ENCODE measurements at places on chromosomes 2 and 18.

GRCh38 chr2:221346411-221346810 is 225.7 kb downstream of the EPHA4 start:
- no peak for DNase-seq

- no peak for DNase-seq
Observed at GRCh38 chr2:170277951-170278350, 100.0 kb downstream of the MYO3B start.

GRCh38 chr2:134461511-134461910 is 207.6 kb downstream of the MGAT5 start:
- no peak for DNase-seq

DNA sequence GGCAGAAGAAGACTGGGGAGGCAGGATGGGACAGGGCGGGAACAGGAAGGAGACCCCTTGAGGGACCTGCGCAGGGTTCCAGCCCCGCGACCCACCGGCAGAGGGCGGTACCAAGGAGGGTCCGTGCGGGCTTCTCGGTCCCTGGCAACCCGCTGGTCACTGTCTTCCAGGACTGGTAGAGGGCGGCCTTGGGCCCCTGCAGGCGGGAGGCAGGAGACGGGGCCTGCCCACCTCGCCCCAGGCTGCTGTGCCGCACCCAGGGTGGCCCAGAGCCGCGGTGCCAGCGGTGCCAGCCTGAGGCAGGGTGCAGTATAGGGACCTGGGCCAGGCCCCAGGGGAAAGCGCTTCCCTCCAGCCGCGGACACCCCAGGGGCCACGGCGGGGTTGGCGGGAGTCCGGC is 34.5 kb downstream of the NEURL3 start:
- DNase-seq: no peak

- no peak for DNase-seq
Observed at GRCh38 chr2:136874258-136874657, 108.9 kb downstream of the THSD7B start.

DNA sequence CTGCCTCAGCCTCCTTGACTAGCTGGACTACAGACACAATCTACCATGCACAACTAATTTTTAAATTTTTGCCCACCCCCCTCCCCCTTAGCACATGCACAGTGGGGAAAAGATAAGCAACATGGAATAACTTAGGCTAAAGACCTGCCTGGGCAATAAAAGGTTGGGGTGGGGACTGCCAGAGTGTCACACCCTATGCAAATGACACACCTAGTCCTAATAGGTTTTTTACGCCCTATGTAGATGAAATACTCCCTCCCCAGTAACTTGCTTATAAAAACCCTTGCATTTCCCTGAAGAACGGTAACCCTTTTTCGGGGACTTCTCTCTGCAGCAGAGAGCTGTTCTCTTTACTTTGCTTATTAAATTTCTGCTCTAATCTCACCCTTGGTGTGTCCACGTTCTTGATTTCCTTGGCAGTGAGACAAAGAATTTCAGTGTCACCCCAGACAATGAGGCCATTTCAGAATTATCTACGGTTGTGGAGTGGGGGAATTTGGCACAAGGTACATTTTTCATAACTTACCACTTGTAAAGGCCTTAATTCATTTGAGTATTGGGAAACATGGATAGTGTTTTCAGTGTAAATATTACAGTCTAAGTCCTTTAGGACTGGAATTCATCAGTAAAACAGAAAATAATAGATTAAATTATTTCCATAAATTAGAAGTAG is 109.2 kb downstream of the NOL4 start:
- DNase-seq: no peak

DNA sequence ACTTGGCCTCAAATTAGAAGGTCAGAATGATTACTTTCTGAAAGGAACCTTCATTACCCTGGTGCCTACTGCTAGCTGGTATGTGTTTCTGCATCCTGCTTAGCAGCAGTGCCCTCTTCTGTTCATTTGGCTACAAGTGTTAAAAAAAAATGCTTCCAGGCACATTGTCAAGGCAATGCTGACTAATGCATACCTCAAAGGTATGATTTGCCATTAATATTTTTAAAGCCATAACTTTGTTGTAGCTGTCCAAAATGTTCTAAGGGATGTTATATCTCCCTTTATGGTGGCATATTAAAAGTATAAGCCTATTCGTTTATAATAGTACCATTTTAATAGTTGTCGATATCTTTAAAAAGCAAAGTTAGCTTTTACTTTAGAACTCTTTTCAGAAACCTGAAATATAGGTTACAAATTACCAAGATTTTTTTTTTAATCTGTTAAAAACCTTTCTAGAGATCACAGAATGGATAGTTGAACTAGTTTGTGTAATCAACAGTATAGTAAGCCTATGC is 52.0 kb upstream of the FAM171B start:
- no peak for DNase-seq

DNA sequence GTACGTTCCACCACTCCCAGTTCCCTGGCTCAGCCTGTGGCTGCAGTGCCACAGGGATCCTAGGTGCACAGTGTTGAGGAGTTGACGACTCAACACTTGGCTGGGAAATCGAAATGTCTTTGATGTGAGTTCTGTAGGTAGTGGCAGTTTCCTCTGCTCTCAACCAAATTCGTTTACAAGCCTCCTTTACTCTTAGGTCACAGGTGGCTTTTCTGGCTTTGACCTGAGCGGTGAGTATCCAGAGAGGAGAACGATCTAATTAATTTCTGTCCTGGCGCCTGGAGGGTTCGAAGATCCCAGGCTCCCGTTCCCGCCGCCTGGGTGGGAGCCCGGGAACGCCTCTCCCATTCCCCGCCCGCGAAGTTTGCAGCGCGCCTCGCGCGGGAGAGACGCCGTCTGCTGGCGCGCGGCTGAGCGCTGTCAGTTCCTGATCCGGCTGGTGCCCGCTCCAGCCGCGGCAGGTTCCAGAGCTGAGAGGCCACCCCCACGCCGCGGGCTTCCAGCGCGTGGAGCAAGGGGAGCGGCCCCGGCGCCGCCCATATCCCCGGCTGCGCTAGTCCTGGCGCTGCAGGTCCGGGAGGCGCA is at the start of gene LAMA3:
Gene LAMA3, plus strand, starts transcription at position 423 of the 585 bp plus-strand sequence. CDS start 231 bp downstream, outside the sequence.
- peak; percentile 79 for DNase-seq

DNA sequence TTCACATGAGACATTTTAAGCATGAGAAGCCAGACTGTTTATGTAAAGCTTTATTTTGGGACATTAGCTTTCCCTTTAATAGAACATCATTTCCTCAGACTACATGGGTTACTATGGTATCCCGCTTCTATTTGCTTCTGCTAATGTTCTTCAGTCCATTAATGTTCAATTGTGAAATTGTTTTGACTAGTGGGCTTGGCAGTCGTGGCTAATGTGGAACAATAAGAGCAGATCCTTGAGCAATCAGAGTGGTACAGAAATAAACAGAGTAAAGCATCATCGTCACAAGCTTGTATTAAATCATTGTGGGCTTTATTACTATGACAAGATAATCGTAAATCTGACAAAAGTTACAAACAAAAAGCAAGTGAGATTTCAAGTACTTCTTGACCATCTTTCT is 60.2 kb downstream of the PDE1A start:
- no peak for DNase-seq

GRCh38 chr2:10019602-10020400 is 23.5 kb upstream of the KLF11 start:
- no peak for DNase-seq

DNA sequence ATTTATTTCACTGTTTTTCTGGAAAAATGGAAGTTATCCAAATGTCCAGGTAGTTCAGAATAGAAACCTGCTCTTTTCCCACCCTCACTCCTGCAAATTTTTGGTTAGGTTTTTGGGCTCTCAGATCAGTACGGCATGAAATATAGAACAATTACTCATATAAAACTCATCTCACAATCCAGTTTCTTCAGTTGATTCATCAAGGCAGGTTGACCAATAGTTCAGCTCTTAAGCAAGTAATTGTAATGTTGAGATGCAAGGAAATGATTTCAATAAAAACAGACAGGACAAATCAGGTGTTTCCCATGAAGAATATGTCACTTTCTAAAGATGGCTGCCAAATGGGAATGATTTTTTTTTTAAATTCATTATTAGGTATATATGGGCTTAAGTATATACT is 2.0 kb downstream of the RAB27B start:
- no peak for DNase-seq

- no peak for DNase-seq
Observed at GRCh38 chr2:217709478-217710210, 293.2 kb downstream of the TNS1 start.

GRCh38 chr2:234954551-234954992 is 2.8 kb downstream of the SH3BP4 start:
- no peak for DNase-seq

GRCh38 chr2:17148407-17149145 is 369.7 kb downstream of the RAD51AP2 start:
- DNase-seq: no peak

GRCh38 chr2:177268901-177269300 is 4.4 kb upstream of the NFE2L2 start:
- DNase-seq: no peak

DNA sequence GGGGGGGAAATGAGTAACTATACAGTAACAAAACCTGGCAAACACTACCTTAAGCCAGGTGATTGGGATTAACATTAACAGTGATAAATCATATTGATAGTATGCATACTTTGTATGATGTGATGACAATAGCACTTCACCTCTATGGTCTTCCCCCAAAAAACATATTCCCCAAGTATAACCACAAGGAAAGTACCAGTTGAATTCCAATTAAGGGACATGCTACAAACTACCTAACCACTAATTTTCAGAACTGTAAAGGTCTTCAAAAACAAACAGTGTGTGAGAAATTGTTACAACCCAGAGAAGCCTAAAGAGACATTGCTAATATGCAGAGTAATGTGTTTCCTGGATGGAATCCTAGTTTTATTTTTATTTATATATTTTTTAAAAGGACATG is 152.4 kb downstream of the ZRANB3 start:
- DNase-seq: no peak

DNA sequence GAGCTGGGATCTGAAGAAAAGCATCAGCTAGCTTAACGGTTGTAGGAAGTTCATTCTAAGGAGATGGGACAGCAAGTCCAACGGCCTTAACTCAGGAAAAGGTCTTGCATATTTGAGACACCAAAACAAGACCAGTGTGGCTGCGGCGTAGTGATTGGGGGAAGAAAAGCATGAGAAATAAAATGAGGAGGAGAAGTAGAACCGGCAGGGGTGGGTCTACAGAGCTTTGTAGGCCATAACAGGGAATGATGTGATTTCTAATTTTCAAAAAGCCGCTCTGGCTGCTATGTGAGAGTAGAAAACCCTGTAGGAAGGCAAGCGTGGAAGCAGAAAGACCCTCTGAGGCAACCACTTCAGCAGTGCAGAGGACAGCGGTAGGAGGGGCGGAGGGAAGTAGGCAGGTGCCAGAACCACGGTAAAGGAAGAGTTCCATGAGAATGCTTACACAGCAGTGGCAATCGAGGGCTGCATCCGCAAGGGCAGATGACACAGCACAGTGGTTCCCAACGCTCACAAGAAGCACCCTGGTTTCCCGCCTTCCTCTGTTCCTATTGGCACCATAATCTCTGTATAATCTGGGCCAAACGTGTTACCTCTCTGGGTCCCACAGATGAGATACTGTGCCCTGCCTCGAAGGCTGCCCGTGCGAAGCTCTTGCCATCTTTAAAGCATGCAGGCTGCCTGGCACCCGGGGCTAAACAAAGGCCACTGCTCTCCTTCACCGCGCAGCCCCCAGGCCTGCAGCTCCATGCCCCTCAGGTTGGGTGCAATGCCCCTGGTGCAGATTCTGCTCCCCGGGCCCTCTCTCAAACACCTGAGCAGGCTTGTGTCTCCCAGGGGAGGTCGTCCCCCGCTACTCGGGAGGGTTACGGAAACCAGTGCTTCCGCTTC is 795 bp downstream of the ANKRD39 start:
- DNase-seq: peak; percentile 81

GRCh38 chr2:241720099-241720498 is 14.3 kb upstream of the D2HGDH start:
- no peak for DNase-seq

GRCh38 chr2:98772536-98772935 is 41.6 kb upstream of the MGAT4A start:
- no peak for DNase-seq

DNA sequence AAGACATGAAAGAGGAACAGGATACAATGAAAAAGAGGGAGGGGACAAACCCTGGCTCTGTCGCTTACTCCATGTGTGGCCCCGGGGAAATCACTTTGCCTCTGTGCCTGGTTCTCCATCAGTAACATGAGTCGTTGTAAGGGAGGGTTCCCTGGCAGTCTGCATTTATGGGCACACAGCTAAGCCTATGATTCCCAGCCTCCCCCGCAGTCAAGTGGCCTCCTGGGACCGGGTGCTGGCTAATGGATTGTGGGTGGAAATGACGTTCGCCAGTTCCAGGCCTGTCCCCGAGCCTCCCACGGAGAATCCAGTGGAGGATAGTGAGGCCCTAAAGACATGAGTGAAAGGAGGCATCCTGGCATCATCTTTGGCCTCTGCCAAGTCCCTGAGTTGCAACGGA is 42.7 kb downstream of the SFXN5 start:
- DNase-seq: no peak

DNA sequence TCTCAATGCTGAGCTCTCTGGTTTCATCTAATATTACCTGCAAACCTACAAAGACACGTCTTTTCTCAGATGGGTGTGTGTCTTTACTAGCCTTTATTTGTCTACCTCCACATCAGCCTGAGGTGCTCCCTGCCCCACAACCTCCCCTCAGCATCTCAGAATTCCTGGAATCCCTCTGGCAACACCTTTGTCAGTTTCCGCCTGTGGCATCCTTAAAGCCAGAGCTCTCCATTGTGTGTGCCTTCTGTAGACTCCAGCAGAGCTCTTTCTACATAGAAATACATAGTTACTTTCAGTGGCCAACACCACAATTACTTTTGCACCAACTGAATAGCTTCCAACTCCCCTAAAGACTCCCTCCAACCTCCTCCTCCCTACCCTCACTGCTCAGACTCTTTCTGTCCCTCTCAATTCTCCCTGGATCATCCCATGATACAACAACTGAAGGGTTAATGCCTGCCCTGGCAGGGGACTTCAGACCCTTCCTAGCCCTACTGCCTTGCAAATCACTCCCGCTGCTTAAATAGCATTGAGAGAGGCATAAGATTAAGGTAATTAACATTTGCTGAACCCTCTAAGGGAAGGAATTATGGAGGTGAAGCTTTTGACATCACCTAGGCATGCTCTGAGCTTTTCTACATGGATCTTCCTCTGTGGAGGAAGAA is 39.6 kb upstream of the RMDN2 start:
- no peak for DNase-seq

DNA sequence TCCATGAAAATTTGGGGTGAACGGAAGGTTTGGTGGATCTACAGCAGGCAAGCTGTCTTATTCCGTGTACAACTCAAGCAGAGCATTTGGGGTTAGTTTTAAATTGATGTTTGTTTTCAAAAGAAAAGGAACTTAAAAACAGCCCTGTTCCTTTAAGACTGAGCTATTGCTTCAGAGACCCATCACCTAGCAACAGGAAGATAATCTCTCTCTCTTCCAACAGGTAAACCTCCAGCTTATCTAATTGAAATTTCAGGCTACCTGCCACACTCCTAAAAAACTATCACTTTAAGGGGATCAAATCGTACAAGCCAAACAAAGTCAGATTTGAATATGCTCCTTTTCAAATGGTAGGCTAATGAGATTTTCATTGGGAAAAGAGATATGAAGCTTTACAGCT is 101.8 kb downstream of the RNF152 start:
- no peak for DNase-seq

- DNase-seq: no peak
Observed at GRCh38 chr18:45510656-45511055, 104.6 kb upstream of the SLC14A2 start.

- DNase-seq: no peak
Observed at GRCh38 chr2:168592181-168592831, 136.2 kb downstream of the CERS6 start.

Measured in coronary artery (tissue), 2 donors.